ENCODE measurements at places on chromosomes 12 and 14.

- no peak for DNase-seq
Measured at GRCh38 chr12:116610971-116611541, 51.9 kb downstream of the MAP1LC3B2 start.

- DNase-seq: no peak
Measured at GRCh38 chr12:91870872-91871707, 274.6 kb downstream of the BTG1 start.

- DNase-seq: no peak
Measured at GRCh38 chr14:50953502-50953901, 9.2 kb upstream of the PYGL start.

GRCh38 chr14:96082420-96083300 lies 43.5 kb downstream of the C14orf132 start:
- no peak for DNase-seq

GRCh38 chr12:71236133-71236660 lies 78.4 kb upstream of the TSPAN8 start:
- DNase-seq: no peak

- peak; percentile 12 for DNase-seq
Measured at GRCh38 chr12:10395390-10395998, 5.7 kb upstream of the KLRK1 start.

GRCh38 chr12:68611094-68611805 lies 551 bp downstream of the RAP1B start:
- DNase-seq: no peak

DNA sequence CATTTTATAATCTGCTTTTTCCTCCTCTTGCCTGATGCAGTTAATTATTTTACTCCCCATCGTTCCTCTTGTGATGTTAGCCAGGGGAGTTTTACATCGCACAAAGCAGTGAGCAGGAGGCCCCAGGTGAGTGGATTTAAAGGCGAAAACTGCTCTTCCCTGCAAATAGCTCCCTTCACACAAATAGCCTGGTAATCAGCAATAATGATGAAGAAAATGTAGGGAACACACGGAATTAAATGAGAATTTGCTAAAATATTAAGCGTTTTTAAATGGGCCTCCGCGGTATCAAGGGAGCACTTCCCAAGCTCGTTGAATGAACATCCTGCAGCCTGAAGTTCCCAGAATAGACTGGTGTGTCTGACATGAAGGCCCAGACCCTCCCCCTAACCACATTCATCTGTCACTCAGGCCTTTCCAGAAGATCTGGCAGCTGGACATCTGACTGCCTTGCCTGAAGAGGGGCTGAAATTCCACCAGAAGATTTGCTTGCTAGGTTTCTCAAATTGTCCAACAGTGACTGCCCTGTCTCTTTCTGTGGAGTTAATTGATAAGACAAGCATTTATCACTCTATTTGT lies 127.2 kb downstream of the CCDC60 start:
- DNase-seq: no peak

- no peak for DNase-seq
Measured at GRCh38 chr12:79001404-79001803, 136.8 kb downstream of the SYT1 start.
